Muscle of arm (tissue), 14 donors: ENCODE measurements at places on chromosomes 1 and 21.
A peak's percentile ranks its signal among the peaks of the same experiment; 100 is the strongest.

GRCh38 chr1:39890273-39890672 lies 7.0 kb upstream of the TRIT1 start:
- no peak for DNase-seq

DNA sequence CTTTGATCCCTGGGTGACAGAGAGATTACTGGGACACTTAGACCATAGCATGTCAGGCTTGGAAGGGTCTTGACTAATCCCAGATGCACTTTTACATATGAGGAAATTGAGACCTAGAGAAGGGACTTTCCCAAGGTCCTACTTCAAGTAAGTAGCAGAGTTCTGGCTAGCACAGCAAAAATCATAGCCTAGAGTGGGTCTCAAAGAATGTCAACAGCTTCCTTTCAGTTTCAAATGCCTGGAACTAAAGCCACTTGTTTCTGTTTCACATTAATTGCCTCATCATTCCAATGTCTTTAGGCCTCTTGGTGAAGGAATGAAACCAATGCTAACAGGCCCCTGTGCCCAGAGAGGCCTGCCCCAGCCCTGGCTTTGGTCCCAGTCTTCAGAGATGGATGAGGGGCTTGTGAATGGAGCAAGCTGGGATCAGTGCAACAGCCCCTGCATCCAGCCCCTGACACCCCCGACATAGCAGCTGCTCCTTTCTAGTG lies 26.6 kb downstream of the ATF3 start:
- no peak for DNase-seq

DNA sequence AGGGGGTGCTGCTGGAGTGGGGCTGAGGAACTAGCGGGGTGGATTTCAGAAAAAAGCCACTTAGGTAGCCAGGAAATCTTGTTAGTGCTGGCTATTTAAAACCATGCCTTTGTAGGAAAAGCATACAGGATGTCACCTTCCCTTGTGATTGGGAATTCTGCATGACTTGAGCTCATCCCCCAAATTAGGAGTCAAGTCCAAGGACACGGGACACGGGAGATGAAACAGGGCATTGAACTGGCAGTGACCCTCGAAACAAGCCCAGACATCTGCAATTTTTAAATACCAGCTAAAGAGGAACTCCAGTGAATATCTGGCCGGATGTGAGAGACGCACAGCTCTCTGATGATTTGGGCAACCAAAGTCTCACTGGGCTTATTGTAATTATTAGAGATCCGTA lies 32.8 kb downstream of the C2CD2 start:
- no peak for DNase-seq

- DNase-seq: peak; percentile 41
Observed at GRCh38 chr1:203127666-203128430, at the start of gene ADORA1. TSS of gene ADORA1 (plus strand) at chr1:203127726. CDS start at chr1:203128842, 1,116 bp downstream.

- DNase-seq: no peak
Observed at GRCh38 chr1:12067900-12068821, 5.1 kb downstream of the TNFRSF8 start.

- no peak for DNase-seq
Observed at GRCh38 chr1:47677241-47677940, 239.5 kb downstream of the FOXD2 start.

GRCh38 chr1:182357171-182357570 lies 34.4 kb downstream of the GLUL start:
- DNase-seq: no peak

DNA sequence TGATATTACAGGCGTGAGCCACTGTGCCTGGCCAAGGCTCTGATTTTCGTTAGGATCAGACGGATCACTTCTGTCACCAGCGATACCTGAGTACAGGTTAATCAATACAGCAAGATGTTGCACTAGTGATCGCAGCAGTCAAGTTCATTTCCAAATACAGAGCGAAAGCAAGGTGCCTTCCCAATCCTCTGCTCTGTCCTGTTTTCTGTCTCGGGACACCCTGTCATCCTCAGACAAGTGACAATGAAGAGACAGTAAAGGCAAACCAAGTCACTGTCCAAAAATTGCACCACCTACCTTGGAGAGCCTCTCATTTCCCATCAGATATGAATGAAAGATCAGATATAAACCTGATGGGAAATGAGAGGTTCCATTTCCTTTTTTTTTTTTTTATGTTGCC lies 5.6 kb upstream of the CLDN14 start:
- DNase-seq: no peak

DNA sequence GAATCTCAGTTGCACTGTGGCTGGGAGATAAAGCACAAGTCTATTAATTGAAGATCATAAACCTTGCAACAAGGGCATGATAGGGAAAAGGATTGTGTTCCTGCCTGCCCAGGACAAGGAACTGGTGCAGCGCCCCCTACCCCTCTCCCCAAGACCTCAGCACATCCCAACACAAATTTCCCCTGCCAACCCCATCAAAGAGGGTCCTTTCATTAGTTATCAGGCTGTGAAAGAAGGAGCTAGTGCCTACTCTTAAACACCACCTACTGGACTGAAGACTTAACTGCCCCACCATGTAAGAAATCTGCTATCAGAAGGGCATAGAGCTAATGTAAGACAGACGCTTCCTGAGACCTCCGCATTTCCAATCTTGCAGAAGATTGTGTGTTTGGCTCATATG lies 372.6 kb downstream of the AGBL4 start:
- no peak for DNase-seq

GRCh38 chr1:228216371-228217320 lies 8.8 kb downstream of the OBSCN start:
- DNase-seq: no peak

- no peak for DNase-seq
Observed at GRCh38 chr1:223712850-223713474, 623 bp downstream of the CAPN2 start.

GRCh38 chr21:44496564-44497550 lies 41.5 kb downstream of the LRRC3 start:
- no peak for DNase-seq

- no peak for DNase-seq
Observed at GRCh38 chr1:117001254-117001927, at the start of gene CD101. TSS of gene CD101 (plus strand) at chr1:117001760. CDS start at chr1:117001818, 58 bp downstream.

DNA sequence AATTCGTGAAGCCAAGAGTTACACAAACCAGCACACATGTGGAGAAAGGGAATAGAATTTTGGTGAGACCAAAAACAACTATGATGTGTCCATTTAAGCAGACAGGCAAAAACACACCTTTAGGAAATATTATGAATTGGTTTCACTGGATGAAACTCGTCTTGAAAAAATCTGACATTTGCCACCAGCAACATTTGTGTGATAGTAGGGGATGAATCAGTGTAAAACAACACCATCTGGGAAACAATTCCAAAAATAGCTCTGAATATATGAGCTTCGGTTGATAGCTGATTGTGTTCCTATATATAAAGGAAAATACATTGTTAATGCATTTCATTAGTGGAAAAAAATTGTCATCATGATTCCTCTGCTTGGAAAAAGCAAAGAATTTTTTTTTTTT lies 327.8 kb downstream of the PAPPA2 start:
- DNase-seq: no peak

DNA sequence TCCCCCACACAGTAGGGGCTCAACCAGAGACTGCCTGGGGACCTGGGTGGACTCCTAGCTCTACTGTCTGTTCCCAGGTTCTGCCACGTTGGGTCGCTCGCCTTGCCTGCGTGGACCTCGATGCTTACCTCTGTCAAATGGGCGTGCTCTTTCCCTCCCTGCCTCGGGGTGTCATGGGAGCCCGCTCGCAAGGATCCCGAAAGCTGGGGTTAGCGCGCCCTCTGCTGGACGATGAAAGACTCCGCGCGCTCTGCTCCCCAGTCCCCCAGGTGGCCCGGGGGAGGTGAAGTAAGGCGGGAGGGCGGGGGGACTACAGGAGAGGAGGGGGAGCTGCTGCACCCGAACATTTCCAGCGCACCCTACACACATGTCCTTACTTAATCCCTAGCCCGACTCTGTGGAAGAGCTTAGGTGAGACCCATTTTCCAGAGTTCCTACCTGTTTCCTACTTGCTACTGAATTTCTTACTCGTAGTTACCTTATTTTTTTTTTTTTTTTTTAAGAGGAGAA lies 2.3 kb upstream of the BSND start:
- peak; percentile 61 for DNase-seq

GRCh38 chr1:219049501-219049900 lies 124.2 kb upstream of the LYPLAL1 start:
- DNase-seq: peak; percentile 61

DNA sequence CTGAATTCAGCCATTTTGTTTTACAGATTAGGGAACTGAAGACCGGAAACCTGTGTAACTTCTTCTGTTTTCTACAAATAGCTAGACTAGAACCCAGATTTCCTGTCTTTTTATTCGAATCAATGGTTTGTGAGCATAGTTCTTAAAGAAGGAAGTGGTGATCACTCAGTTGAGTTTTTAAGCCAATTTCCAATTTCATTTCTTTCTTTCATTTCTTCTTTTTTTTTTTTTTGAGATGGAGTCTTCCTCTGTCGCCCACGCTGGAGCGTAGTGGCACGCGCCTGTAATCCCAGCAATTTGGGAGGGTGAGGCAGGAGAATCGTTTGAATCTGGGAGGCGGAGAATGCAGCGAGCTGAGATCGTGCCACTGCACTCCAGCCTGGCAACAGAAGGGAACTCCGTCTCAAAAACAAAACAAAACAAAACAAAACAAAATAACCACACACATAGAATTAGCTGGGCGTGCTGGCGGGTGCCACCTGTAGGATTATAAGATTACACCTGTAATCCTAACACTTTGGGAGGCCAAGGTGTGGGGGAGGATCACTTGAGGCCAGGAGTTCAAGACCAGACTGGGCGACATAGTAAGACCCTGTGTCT lies 3.0 kb upstream of the MDM4 start:
- DNase-seq: no peak

DNA sequence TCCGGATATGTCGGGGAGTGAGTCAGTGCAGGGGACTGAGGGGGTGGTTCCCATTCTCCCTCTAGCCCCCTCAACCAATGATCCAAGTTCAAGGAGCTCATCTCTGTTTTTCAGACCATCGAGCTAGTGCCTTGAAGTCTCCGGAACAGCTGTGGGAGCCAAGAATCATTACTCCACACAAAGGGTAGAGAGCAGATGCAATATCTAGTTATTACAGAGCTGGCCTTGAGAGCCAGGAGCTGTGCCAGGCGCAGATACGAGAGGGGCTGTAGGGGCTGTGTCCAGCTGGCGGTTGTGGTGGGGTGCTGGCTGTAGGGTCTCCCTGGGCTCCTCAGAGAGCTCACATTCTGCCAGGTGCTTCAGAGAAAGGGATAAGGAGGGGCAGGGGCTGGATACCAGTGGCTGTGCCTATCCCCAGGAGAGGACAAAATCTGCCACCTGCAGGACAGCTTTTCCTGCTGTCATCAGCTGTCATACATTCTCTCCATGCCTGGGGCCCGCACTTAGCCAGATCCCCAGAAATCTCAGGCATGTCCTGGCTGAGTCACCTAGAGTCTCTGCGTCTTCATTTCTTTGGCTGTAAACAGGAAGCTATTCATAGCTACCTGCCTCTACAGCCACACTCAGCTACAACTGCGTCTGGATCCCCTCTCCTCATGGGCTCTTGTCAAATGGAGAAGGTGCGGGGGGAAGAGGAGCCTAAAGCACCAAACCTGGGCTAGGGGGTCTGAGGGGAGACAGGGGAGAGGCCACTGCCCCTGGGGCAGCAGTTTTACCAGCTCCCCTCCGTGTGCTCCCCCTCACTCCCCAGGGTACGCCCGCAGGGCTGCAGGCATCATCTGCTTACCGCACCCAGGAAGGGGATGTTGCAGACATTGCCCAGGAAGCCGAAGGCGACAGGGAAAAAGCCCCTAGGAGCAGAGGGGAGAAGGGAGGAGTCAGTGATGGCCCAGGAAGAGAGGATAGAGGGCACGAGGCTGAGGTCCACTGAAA lies 2.4 kb upstream of the KISS1 start:
- DNase-seq: no peak

- no peak for DNase-seq
Observed at GRCh38 chr1:201266774-201267173, 16.5 kb upstream of the PKP1 start.

GRCh38 chr1:170221495-170221894 lies 75.7 kb downstream of the NTMT2 start:
- DNase-seq: no peak

DNA sequence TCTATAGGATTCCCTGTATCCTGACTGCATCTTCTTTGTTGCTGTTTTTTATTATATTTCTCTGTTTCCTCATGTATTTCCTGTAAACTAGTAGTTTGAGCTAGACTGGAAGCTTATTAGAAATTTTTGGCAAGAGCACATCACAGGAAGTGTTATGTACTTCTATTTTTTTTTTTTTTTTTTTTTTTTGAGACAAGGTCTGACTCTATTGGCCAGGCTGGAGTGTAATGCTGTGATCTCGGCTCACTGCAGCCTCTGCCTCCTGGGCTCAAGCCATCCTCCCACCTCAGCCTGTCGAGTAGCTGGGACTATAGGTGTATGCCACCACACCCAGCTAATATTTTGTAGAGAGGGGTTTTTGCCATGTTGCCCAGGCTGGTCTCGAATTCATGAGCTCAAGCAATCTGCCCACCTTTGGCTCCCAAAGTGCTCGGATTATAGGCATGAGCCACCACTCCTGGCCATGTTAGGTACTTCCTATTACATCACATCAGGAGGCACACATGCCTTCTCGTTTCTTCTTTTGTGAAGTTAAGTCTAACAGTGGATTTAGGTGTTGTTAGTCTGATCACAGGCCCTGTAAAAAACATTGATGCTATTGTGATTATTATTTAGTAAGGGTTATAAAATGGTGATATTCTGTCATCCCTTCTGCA lies 12.5 kb downstream of the C1orf21 start:
- no peak for DNase-seq

DNA sequence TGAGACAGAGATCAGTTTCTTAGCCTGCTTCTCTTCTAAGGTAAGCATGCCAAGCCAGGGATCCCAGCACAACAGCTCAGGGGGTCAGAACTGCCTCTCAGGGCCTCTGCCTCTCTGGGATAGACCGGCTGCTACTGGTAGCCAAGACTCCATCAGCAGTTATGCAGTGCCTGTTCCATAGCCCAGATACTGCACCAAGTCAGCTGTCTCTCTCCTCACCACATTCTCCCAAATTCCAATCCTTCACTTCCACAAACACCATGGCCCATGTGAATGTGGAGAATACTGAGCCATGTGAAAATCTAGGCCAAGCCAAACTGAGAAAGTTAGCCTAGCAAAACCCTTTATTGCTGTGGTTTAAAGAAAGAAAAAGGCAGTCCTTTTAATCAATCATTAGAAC lies 37.5 kb downstream of the CDC42BPA start:
- DNase-seq: no peak

GRCh38 chr1:159751031-159751430 lies 29.7 kb upstream of the DUSP23 start:
- DNase-seq: no peak

DNA sequence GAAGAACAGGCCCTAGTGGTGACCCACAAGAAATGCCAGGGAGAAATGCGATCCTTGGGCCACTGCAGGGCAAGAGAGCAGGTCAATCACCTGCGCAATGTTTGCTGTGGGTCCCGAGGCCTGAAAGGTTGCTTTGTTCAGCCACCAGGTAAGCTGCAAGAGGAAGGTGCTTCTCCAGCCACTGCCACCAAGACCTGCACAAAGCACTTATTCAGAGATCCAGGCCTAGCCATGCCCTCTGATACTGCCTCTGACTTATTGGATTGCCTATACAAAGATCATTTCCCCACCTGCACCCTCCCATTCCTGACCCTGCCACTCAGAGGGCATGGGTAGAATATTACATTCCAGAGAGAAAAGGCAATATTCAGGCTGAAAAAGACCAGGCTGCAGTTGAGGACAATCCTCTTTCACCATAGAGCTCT lies 349.4 kb upstream of the NFIA start:
- DNase-seq: no peak

- DNase-seq: no peak
Observed at GRCh38 chr1:53601867-53602775, 136.8 kb downstream of the GLIS1 start.
